OCI-LY7 (cell line): ENCODE measurements at places on chromosomes 6 and 20.

- no peak for DNase-seq
These were observed 103.1 kb upstream of the ENPP5 start for GRCh38 chr6:46273911-46274310.

- no peak for DNase-seq
These were observed 31.5 kb upstream of the IRAK1BP1 start for GRCh38 chr6:78835817-78836216.

- no peak for DNase-seq
These were observed 133.0 kb downstream of the PAK5 start for GRCh38 chr20:9705722-9706476.

DNA sequence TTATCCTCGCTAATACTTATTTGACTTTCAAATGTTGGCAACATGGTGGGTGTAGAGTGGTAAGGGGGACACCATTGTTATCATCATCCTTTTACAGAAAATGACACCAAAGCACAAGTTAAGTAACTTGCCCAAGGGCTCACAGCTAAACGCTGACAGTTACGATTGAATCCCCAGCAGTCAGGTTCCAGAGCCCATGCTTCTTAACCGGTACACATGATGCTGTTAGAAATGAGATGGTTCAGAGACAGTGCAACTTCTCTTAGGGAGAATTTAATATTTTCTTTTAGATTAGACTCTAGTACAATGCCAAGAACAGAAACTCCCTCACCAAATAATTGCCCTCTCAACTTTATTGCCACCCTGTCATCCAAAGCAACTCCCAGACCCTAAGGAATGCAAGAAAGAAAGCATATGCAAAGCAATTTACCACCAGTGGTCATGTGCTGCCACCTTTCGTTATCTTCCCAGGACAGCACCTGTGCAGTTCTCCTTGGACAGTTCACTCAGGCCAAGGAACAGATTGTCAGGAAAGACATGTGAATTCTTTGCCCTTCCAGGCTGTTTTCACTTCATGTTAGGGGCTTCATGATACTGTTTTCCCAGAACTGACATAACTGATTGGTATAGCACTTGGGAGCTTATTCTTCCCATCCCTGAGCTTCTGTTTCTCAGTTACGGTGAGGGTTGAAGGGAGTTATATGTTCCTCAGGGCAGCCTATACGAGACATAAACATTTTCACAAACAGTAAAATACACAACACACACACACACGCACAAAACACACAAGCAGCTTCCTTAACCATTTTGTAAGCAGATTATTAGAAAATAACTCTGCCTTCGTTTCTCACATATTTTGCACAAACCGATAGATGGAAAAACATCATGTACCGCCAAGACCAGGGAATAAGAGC is 5.1 kb downstream of the HLA-DMA start:
- peak; percentile 73 for DNase-seq

- DNase-seq = no peak
These were observed 59.7 kb downstream of the ALDH5A1 start for GRCh38 chr6:24554474-24554873.

DNA sequence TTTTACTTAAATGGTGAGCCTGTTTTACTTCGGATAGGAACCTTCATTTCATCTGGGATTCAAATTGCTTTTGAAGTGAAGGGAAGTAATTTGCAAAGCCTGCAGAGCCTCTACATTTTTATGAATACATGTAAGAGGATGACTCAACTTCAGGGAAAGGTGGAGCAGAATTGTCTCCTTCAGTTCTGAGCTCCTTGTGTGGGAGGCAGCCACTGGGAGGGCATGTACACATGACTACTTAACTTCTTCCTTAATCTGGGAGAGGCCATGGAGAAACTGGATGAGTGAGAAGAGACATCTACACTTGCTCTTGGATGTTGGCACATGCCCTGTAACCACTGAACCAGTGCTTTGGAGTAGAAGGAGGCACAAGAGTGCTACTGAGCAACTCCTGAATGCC is 145.1 kb upstream of the NRSN1 start:
- DNase-seq = no peak

DNA sequence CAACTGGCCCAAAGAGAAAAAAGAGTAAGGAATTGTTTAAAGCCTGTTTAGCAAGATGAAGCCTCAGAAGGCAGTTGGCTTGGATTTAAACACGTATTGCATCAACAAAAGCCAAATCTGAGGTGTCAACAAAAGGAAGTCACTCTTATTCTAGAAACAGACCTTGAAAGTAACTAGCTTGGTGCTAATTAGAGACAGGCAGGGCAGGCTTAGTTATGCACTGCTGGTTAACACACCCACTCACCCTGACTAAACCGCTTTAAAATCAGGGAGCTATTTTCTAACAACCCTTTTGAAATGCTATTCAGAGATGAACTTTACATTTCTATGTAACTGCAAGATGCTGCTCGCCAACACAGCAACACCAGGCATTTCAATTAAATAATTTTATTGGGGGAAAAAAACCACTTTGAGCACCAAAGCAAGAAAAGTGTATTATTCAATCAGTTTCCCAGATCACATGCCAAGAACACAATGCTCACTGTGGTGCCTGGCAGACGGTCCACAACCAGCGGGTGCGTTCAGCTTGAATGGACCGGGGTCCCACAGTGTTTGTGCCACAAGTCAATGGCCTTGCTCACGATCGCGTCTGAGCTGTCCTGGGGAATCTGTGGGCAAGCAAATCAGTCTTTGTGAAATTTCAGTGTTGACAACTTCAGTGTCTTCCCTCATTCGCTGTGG is 23.6 kb downstream of the TBC1D7 start:
- peak; percentile 78 for DNase-seq

DNA sequence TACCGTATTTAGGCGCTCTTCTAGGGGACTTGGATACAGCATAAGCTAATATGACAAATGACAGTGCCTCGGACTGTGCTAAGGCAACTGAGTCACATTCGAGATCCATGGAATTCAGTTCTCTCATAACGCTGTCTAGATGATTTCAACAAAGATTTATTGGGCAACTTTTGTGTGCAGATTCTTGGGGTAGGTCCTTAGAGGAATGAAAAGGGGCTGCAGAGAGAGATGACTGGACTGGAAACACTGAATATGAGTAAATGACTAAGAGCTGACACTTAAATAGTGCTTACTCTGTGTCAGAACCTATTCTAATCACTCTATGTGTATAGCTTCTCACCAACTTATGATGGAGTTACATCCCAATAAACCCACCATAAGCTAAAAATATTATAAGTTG is 36.4 kb upstream of the MARCKS start:
- DNase-seq = no peak
